ENCODE measurements at places on chromosomes 4 and X.

DNA sequence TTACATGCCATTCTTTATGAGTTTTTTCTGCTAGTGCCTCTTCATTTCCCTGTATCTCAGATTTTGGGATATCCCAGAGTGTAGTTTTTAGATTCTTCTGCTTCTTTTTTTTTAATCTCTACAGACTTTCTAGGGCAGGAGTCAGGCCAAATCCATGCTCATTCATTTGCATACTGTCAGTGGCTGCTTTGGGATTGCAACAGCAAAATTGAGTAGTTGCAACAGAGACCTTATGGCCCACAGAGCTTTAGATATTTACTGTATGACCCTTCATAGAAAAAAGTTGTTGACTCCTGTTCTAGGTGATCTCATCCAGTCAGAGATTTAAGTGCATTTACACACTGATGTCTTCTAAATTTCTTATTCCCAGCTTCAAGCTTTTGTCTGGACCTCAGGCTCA lies 35.3 kb downstream of the ARFIP1 start:
- no peak for DNase-seq

GRCh38 chr4:1204286-1204827 lies 32.0 kb upstream of the SPON2 start:
- DNase-seq = peak; percentile 34

DNA sequence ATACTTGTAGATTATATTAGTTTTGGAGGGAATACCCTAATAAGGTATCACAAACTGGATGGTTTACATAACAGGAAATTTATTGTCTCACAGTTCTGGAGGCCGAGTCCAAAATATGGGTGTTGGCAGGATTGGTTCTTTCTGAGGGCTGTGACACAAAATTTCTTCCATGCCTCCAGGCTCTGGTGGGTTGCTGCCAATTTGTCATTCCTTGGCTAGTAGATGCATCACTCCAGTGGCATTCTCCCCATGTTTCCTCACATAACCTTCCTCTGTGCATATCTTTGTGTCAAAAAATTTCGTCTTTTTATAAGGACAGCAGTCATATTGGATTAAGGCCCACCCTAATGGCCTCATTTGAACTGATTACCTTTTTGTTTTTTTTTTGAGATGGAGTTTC lies 49.3 kb downstream of the APELA start:
- DNase-seq = no peak

GRCh38 chrX:132740316-132741123 lies 217.9 kb downstream of the HS6ST2 start:
- DNase-seq = no peak
